NCI-H2081 treated with DMSO at 0.1 percent for 48 hours (cell line): ENCODE measurements at places on chromosomes 16 and 17.

DNA sequence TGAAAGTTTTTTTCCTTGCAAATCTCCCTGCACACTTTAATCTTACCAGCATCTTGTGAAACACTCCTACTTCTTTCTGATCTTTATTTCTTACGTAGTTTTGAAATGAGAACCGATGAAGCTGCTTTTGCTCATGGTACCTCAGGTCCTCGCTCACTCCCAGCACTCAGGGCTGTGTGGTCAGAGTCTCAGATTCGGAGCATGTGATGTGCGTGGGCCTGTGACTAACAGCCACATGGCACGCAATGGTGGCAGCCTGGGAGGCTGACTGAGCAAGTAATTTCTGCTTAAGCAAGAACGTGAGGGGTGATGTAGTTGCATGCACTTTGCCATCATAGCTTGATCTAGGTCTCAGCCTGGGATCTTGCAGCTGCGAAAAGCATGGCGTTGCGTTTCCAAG is 624.3 kb downstream of the MAF start:
- DNase-seq, result no peak

DNA sequence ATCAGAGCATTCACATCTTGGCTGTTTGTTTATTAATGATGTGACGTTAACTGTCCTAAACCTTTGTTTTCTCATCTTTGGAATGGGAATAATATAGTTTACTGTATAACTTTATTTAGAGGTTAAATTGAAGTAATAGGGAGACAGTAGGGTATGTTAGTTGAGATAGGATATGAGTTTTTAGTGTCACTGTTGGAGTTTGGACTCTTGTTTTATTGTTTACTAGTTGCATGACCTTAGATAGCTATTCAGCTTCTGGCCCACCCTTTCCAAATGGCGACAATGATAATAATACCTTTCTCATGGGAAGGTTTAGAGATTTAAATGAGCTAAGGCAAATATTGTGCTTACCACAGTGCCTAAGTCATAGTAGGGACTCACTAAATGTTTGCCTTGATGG is 28.2 kb upstream of the CDC6 start:
- no peak for DNase-seq

GRCh38 chr17:50149091-50149416 is 1.4 kb downstream of the PPP1R9B start:
- DNase-seq, result no peak

- peak; percentile 39 for DNase-seq
These were observed 10.5 kb downstream of the FTO start for GRCh38 chr16:53714205-53715022.

GRCh38 chr16:69402439-69402838 is 16.6 kb upstream of the TERF2 start:
- DNase-seq, result no peak

GRCh38 chr17:72447251-72447640 is 326.4 kb downstream of the SOX9 start:
- no peak for DNase-seq

DNA sequence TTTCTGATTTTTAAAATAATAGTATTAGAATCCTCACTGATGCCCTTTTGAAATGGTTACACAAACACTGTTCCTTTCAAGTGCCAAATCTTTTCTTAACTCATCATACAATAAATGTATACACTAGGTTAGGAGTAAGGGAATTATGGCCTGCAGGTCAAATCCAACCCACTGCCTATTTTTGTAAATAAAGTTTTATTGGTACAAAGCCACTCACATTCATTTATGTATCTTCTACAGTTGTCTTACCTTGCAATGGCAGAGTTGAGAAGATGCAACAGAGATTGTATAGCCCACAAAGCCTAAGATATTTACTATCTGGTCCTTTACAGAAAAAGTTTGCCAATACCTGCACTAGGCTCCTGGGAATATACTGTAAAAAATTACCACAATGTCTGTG is 47.8 kb downstream of the IKZF3 start:
- DNase-seq, result no peak

GRCh38 chr16:83722456-83723183 is 85.2 kb upstream of the HSBP1 start:
- no peak for DNase-seq

- no peak for DNase-seq
These were observed 8.9 kb upstream of the PPL start for GRCh38 chr16:4945560-4946502.

GRCh38 chr17:61519139-61519538 is 66.9 kb downstream of the TBX4 start:
- no peak for DNase-seq

GRCh38 chr16:24139282-24139681 is 116.9 kb upstream of the CACNG3 start:
- no peak for DNase-seq

- no peak for DNase-seq
These were observed 1283.7 kb downstream of the TP53TG3F start for GRCh38 chr16:34743115-34743514.

DNA sequence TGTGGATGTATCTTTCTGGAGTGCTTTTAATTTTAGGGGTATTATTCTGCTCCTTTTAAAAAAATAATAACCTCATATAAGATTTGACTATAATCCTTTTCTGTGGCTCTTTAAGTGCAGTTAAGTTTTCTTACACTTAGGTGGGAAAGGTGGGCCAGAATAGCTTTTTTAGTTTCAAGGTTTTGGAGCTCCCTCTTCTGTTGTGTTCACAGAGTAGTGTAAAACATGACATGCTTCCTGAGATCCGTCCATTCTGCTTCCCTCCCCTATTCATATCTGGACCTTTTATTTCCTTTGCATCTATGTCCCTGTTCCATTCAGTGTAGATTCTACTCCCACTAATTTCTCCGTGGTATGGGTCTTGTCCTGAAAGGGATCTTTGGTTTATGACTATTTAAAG is 12.8 kb downstream of the LRRC36 start:
- no peak for DNase-seq

DNA sequence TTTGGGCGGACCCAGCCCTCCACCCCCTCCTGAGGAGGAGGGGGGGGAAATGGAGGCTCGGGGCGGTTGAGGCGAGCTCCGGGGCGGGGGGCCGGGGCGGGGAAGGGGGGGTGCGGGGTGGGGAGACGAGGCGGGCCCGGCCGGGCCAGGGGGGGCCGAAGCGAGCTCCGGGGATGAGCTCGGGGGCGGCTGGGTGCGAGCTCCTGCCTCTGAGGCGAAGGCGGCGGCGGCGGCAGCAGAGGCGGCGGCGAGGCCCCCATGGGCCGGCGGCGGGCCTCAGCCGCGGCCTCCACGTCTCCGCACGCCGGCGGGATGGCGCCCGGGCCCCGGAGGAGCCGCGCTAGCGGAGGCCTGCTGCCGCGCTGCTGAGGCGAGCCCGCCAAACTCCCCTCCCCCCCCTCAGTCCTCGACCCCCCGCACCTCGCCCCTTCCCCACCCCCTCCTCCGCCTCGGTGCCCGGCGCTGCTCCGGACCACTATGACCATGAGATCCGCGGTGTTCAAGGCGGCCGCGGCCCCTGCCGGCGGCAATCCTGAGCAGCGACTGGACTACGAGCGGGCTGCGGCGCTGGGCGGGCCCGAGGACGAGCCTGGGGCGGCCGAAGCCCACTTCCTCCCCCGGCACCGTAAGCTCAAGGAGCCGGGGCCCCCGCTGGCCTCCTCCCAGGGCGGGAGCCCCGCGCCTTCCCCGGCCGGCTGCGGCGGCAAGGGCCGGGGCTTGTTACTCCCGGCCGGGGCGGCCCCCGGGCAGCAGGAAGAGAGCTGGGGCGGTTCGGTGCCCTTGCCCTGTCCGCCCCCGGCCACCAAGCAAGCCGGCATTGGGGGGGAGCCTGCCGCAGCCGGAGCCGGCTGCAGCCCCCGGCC is 596 bp downstream of the MSL1 start:
- DNase-seq, result no peak
